Daoy (cell line): ENCODE measurements at places on chromosomes 4 and X.
A peak's percentile ranks its signal among the peaks of the same experiment; 100 is the strongest.

GRCh38 chrX:21811832-21812231 is 27.6 kb upstream of the MBTPS2 start:
- DNase-seq: no peak

- DNase-seq: no peak
These were observed 421.4 kb upstream of the CPXCR1 start for GRCh38 chrX:88325634-88326033.

GRCh38 chrX:109889289-109890006 is 113.5 kb upstream of the TMEM164 start:
- DNase-seq: peak; percentile 4

GRCh38 chr4:155220025-155220424 is 11.6 kb downstream of the NPY2R start:
- DNase-seq: no peak

DNA sequence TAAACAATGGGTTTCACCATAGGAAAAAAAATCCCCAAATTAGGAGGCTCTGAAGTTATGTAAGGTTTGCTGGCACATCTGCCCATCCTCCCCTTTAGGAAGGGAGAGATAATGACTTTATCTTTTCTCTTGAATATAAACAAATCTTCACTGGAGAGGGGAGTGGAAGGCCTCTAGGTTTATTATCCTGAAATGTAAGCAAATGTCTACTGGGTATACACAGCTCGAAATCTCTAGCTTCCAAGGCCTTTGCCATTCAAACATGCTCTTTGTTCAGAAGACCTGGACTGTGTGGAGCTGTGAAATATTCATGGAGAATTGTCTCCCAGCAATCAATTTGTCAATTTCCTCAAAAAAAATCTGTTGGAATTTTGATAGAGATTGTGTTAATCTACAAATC is 21.7 kb upstream of the MED14 start:
- DNase-seq: no peak

- no peak for DNase-seq
These were observed 23.8 kb downstream of the ZFX start for GRCh38 chrX:24173115-24173847.

- DNase-seq: no peak
These were observed 121.3 kb upstream of the AMOT start for GRCh38 chrX:112961981-112962380.

DNA sequence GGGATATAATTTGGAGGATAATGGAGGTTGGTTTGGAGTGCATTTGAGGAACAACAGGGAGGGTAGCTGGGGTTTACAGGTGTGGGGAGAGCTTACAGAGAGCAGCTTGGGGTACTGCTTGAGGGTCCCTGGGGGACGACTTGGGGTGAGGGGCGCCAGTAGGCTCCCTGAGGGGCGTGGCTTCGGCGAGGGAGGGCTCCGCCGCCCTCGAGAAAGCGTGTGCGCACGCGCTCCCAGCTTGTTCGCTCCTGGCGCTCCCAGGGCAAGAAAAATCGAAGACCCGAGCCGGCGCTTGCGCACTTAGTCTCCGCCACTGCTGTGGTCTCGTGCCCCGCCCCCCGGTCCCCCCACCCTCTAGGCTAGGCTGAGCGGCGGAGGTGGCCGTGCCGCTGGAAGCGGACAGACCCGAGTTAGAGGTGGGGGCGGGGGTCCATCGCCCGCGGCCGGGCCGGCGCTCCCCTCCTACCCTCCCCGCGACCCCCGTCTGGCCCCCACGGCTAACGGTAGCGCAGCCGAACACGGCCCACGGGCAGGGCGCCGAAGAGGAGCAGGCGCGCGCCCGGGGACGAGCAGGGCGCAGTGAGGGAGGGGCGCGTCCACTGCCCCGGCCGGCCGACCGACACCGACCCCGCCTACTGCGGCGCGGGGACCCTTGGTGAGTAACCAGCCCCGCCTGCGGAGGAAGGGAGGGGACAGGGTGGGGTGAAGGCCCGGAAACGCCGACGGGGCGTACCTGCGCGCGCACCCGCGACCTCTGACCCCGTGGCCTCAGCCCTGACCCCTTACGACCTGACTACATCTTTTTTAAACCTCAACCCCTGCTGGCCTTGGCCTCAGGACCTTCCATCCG is 5.4 kb upstream of the CCDC120 start:
- DNase-seq: peak; percentile 61

GRCh38 chr4:40240040-40240653 is 43.3 kb downstream of the RHOH start:
- DNase-seq: peak; percentile 32

DNA sequence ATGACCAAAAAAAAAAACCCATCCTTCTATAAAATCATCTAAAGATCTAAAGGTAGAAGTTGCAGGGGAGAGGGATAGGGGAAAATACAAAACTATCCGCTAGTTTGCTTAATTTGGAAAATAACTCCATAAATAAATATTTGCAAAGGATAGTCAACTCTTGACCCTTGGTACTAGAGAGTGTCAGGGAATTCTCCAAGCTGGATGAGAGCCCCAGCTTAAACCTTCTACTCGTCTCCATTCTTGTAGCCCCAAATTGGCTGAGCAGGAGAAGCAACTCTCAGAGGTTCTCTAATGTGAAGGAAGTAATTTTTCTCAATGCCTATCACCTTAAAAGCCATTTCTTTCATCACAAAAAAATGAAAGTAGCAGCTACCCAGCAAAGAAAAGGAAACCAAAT is 35.2 kb downstream of the ACSL4 start:
- DNase-seq: no peak

DNA sequence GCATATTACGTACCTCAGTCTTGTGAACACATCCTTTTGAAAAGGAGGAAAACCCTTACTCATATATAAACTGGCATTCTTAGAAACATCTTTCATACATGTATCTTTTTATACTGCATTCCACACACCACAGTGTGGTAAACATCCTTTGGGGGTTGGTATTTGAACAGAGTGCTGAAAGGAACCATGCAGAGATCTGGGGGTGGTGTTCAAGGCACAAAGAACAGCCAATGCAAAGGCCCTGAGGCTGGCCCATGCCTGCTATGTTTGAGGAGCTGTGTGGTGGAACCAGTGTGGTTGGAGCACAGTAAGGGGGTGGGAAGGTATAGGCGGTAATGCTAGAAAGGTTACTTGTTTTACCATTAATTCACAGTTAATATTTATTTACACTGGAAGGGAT is 2.0 kb downstream of the ELK1 start:
- no peak for DNase-seq

DNA sequence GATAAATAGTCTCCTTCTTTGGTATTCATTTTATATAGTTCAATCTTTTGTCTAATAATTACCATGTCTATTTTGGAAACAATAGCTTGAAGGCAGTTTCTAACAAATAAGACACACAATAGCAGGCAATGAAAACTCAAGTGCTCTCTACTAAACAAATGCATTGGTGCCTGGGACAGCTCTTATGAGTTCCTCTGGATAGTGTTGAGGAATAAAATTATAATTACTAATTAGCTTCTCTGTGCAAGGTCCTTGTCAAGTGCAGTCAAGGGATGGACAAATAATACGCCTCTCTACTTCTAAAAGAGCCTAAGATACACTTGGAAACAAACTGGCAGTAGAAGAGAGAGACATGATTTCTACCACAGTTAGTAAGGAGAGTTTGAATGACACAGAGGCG is 229.0 kb upstream of the GLRA2 start:
- DNase-seq: no peak

- DNase-seq: no peak
These were observed 700.7 kb downstream of the PCDH18 start for GRCh38 chr4:136831553-136831952.

GRCh38 chr4:74855879-74856278 is 61.6 kb upstream of the BTC start:
- DNase-seq: no peak

- no peak for DNase-seq
These were observed 100.4 kb downstream of the MAMLD1 start for GRCh38 chrX:150463566-150463965.

DNA sequence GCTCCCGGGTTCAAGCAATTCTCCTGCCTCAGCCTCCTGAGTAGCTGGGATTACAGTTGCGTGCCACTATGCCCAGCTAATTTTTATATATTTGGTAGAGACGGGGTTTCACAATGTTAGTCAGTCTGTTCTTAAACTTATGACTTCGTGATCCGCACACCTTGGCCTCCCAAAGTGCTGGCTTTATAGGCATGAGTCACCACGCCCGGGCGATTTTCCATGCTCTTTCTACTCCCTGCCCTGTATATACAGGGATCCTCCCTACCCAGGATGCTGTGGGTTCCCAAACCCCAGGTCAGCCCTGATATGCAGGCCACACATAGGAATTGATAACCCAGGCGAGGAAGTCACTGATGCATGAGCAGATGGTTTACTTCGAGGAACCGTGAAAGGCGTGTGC is 31.4 kb downstream of the SSX5 start:
- DNase-seq: peak; percentile 67

DNA sequence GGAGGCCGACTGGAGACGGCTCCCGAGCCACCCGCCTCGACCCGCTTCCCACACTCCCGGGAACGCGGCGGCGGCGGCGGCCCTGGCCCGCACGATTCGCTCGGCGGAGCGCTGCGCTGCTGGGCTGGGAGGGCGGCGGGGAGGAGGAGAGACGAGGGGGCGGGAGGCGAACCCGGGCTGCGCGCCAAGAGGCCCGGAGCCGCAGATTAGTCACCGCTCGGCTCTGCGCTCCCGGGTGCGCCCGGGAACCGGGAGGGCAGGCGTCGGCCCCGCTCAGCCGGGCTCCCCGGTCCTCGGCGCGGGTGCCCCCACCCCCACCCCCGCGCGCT is 11.2 kb upstream of the BCOR start:
- peak; percentile 86 for DNase-seq

DNA sequence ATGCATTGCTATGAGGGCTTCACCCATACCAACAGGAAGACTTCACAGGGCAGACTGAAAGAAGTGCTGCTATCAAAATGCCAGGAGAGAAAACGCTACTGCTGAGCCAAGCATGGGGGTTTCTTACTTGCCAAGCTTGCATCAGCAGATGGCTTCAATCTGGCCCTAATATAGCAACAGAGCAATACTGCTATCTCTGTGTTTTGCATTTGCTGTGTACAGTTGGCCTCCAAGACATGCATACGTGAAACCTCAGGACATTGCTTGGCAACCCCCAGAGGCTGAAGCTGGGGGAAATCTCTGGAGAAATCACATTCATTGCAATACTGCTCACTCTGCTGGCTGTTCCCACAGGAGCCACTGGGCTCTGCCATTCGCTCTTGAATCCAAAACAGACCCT is 127.2 kb upstream of the GPC4 start:
- no peak for DNase-seq

GRCh38 chr4:7582313-7583097 is 147.8 kb upstream of the PSAPL1 start:
- DNase-seq: no peak

DNA sequence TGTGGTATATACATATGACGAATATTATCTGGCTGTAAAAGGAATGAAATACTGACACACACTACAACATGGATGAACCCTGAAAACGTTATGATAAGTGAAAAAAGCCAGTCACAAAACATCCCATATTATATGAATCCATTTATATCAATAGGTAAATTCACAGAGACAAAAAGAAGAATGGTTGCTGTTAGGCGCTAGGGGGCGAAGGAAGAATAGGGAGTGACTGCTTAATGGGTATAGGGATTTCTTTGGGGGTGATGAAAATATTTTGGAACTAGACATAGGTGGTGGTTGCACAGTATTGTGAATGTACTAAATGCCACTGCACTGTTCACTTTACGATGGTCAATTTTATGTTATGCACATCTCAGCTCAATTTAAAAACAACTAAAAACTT is 96.4 kb upstream of the EGFL6 start:
- peak; percentile 23 for DNase-seq

- no peak for DNase-seq
These were observed 55.0 kb downstream of the HTT-AS start for GRCh38 chr4:3019145-3019846.

GRCh38 chr4:89922848-89923416 is 28.3 kb downstream of the MMRN1 start:
- DNase-seq: no peak

GRCh38 chrX:43845776-43846175 is 36.5 kb downstream of the MAOB start:
- DNase-seq: no peak

GRCh38 chr4:114028071-114028470 is 48.6 kb upstream of the ARSJ start:
- DNase-seq: no peak

- no peak for DNase-seq
These were observed 100.3 kb downstream of the EMCN start for GRCh38 chr4:100417565-100417964.

GRCh38 chr4:106595906-106596305 is 227.3 kb upstream of the GIMD1 start:
- no peak for DNase-seq

DNA sequence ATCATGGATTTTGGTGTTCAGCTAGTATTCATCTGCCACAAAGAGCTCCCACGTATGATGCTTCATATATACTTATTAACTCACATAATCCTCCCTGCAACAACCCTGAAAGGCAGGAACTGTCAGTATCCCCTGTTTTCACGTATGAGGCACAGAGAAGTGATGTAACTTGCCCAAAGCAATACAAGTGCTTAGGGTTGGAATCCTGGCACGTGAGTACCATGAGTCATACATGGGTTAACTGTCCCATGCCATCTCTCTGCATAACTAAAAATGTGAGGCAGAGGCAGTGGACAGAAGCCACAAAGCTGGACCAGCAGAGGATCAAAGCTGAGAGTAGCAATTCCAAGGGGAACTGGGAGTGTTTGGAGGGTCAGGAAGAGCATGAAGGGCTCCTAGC is 35.7 kb upstream of the EGFL6 start:
- DNase-seq: peak; percentile 15

DNA sequence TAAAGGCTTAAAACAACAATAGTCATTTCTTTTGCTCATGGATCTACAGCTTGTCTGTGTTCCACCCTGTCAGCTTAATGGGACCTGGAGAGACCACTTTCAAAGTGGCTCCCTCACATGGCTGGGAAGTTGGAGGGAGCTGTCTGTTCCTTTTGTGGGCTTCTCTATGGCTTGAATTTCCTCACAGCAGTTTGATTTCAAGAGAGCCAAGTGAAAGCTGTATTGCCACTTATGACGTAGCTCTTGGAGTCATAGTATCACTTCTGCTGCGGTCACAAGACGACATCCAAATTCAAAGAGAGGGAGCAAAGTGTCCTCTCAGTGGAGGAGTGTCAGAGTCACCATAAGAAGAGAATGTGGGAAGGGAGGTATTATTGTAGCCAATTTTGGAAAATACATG is 22.7 kb upstream of the ACSL1 start:
- DNase-seq: no peak

DNA sequence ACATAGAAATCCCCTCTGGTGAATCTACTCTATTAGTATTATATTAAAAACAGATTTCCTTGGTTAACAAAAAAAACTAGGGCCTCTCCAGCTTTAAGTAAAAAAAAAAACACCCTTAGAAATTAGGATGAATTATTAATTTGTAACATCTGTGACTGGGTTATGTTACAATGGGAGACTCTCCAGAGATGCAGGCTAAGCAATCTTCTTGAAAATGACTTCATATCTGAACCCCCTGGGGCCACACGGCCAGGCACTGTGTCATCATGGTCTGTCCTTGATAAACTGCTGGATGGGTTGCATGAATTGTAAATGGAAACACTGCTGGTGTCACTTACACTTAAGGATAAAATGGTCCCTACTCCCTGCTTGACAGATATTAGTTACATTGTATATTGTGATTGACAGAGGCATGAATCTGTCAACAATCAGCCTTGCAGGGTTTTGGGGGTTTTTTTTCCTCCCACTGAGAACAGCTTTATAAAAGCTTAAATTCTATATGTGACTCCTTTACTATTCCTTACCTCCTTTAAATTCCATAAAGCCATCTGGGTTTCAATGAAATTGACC is 49.1 kb downstream of the PRKG2 start:
- DNase-seq: peak; percentile 36
